ENCODE measurements at places on chromosomes 13 and 19. TPM values are rescaled to one million over a fixed set of nuclear protein-coding genes. Genes with fewer than 3 reads are reported as not detected.

DNA sequence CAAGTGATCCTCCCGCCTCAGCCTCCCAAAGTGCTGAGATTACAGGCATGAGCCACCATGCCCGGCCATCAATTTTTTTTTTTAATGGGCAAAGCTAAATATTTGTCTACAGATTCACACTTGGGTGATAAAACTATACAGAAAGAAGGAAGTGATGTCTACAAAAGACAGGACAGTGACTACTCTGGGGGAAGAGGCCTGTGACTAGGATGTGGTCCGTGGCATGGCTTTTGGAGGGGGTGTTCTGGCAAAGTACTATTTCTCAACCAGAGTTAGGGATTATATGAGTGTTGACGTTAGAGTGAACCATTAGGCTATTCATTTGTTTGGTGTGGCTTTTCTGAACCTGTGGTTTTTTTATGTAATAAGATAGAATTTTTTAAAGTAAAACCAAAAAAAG, 42.7 kb downstream of the INSR start:
- DNase-seq, result no peak
- H3K27ac ChIP-seq, result no peak overlapping the region
- H3K4me1 ChIP-seq, result no peaks in the 10 kb centered on the region
- H3K27me3 ChIP-seq, result peaks cover 5% of the 10 kb centered on the region
- no peak overlapping the region for H3K4me3 ChIP-seq

DNA sequence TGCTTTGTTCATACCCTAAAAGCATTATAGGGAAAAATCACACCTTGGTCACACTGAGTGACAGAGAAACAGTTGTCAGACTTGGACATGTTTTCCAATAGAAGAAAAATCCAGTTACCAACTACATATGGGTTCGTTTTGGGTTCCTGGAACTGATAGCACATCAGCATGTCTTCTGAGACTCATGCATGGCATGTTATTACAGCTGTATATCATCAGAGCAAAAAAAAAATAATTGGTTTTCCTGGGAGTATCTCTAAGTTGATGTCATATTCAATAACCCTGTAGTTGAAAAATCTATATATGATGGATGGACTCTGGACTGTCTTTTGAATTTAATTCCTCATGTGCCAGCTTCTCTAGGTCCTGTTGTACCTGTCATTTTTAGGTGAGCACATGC, 211.6 kb downstream of the DNAJC15 start:
- H3K27me3 ChIP-seq, result no peaks in the 10 kb centered on the region
- H3K36me3 ChIP-seq, result no peaks in the 10 kb centered on the region
- H3K4me3 ChIP-seq, result no peak overlapping the region
- no peaks in the 10 kb centered on the region for H3K4me1 ChIP-seq
- no peak for DNase-seq
- no peak overlapping the region for H3K27ac ChIP-seq

DNA sequence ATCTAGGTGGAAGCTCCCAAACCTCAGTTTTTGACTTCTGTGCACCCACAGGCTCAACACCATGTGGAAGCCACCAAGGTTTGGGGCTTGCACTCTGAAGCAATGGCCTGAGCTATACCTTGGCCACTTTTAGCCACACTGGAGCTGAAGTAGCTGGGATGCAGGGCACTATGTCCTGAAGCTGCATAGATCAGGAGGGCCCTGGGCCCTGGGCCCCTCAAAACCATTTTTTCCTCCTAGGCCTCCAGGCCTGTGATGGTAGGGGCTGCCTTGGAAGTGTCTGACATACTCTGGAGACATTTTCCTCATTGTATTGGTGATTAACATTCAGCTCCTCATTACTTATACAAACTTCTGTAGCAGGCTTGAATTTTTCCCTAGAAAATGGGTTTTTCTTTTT, 273.7 kb downstream of the FGF9 start:
- H3K27ac ChIP-seq, result no peak overlapping the region
- H3K36me3 ChIP-seq, result peaks cover 17% of the 10 kb centered on the region
- H3K27me3 ChIP-seq, result no peaks in the 10 kb centered on the region
- H3K4me1 ChIP-seq, result peaks cover 6% of the 10 kb centered on the region

The ZNF284 gene
- 5.7 TPM for total RNA-seq

The CBLC gene
- total RNA-seq, result not detected

The WDR87 gene
- total RNA-seq, result not detected

The ZNF585A gene
- 23.8 TPM for total RNA-seq

Measured in naive thymus-derived CD8-positive, alpha-beta T cell (primary cell).